ENCODE measurements at places on chromosomes 4 and X. TPM values are rescaled to one million over a fixed set of nuclear protein-coding genes. Genes with fewer than 3 reads are reported as not detected.

Gene KDM6A
- total RNA-seq = 29.7 TPM

DNA sequence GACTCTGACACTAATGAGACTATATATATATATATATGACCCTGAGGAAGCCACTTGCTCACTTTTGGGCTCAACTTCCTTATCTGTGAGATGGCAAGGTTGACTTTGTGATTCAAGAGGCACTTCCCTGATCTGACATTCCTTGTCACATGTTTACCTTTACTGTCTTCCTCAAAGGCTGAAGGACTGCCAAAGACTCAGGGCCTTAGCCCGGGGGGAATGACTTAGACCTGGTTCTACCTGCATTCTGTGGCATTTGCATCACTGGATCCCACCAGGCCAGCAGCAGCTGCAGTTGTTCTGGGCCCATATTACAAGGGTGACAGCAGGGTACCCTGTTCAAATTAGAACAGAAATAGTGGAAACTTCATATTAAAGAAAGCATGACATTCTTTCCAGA lies 3.1 kb upstream of the HS6ST2 start:
- DNase-seq = no peak

DNA sequence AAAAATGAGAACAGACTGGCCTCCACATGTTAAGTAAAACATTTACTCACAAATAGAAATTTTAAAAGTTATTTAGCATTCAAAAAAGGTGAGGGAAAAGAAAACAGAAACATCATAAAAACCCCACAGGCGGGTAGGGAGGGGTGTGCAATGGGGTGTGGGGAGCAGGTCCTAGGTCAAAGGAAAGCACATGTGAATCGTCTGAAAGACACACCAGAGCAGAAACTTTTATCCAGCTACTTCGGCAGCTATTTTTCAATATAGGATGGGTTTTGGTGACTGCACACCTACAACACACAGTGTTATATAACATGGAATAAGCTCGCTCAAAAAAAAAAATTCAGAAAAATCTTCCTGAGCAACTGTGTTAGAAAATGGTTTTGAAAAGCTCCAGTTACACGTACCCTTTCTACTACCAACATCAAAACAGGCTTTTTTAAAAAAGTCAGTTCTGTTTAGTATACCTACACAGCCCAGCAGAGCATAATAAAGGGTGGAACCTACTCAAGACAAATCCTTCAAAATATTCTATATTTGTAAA lies 1.6 kb downstream of the OTUD4 start:
- no peak for DNase-seq

DNA sequence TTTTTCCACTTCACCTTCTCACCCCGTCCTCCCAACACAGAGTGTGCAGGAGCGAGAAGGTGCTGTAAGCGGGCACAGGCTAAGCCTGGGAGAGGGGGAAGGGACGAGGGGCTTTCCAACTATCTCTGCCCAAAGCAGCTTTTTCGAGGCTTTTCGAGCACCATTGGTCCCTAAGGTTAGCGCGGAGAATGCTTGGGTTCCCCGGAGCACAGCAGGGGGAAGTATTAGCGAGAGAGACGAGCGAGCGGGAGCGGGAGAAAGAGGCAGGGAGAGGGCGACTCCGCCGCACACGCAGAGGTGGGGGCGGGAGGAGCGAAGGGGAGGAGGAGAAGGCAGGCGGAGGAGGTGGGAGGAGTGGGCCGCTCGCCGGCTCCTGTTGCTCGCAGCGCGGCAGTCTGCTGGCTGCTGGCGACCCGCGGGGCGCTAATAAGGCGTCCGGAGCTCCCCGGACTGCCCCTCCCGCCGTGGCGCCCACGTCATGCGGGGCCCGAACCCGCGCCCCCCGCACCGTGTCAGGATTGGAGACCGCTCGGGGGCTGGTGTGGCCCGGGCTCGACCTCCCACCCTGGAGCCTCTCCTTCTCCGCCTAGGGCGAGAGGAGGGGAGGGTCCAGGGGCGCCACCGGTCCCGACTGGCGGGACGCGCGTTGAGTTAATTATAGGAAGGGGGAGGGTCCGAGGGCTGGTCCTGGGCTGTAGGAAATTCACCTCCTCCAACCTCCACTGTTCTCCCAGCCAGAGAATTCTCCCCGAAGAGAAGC lies at the start of gene ADAMTS3:
Gene ADAMTS3, minus strand, starts transcription at position 263 of the 760 bp plus-strand sequence. CDS start 459 bp downstream, outside the sequence.
- DNase-seq = no peak

- DNase-seq = no peak
These were observed 91.5 kb upstream of the ZNF827 start for GRCh38 chr4:146029939-146030710.

GRCh38 chr4:40730091-40730679 lies 19.6 kb upstream of the NSUN7 start:
- DNase-seq = no peak

GRCh38 chrX:103311399-103311780 lies 600 bp upstream of the BEX2 start:
- no peak for DNase-seq

GRCh38 chrX:65985922-65986588 lies 53.8 kb downstream of the VSIG4 start:
- no peak for DNase-seq

DNA sequence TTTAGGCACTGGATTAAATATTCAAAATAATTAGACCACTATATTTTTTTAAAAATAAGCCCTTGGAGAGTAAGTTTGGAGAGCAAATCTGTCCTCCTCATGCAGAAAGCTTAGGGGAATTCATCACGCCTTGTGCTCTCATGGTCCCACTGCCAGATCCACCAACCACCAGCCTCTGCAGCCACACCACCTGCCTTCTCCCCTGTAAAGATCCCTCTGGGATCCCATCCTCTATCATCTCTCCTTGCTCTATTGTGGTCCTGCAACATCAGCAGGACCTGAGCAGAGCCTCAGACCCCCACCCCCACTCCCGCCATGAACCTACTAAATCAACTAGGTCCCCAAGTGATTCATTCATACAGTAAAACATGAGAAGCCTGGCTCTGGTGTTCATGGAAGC lies 482.6 kb upstream of the GALNT7 start:
- DNase-seq = no peak

DNA sequence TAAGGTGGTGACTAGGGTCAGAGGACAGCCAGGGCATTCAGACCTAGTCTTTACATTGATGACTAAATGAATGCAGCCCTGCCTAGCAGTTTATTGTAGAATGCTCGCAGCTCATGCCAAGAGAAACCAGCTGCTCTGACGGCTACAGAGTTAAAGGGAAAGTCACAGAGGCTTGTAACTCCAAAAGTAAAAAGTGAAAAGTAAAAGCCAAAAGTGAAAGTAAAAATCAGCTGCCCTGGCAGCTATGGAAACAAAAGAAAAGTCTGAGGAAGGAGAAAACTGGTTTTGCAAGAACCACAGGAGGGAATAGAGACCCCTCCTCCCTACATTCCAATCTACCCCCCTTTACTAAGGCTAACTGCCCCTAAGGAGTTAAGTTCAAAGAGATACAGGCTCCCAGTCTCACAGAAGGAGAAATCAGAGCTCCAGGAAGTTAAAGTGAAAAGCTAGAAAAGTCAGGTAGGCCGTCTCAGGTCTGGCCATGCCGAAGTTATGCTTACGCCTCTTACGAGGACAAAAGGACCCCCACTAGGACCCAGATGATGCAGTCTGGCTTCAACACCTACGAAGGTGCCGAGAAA lies 6.0 kb downstream of the GAGE10 start:
- DNase-seq = no peak

Data from esophagus squamous epithelium (tissue), 5 donors.